NCI-H1436 treated with DMSO at 0.1 percent for 48 hours (cell line): ENCODE measurements at places on chromosomes 5 and 9.

DNA sequence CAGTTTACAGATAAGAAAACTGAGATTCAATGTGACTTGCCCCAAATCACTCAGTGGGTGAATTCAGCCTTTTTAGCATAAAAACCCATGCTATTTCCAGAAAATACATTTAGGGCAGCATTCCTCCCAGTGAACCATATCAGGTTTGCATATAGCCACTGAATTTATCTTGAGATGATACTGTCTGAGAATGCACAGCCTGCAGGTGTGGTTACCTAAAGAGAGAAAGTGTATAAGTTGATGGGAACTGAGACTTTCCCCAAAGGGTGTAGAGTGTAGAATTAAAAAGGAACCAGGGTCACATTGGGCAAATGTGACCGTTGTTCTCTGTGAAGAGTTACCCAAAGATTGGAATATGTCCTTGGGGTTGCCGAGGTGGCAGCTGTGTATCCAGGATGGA lies 100.0 kb upstream of the PIK3R1 start:
- no peak for DNase-seq

- DNase-seq: no peak
Measured at GRCh38 chr5:160071516-160071915, 47.7 kb downstream of the PWWP2A start.

GRCh38 chr9:6715755-6716643 lies 41.8 kb upstream of the KDM4C start:
- peak; percentile 29 for DNase-seq

GRCh38 chr5:123598028-123598689 lies 86.2 kb downstream of the CSNK1G3 start:
- DNase-seq: no peak

DNA sequence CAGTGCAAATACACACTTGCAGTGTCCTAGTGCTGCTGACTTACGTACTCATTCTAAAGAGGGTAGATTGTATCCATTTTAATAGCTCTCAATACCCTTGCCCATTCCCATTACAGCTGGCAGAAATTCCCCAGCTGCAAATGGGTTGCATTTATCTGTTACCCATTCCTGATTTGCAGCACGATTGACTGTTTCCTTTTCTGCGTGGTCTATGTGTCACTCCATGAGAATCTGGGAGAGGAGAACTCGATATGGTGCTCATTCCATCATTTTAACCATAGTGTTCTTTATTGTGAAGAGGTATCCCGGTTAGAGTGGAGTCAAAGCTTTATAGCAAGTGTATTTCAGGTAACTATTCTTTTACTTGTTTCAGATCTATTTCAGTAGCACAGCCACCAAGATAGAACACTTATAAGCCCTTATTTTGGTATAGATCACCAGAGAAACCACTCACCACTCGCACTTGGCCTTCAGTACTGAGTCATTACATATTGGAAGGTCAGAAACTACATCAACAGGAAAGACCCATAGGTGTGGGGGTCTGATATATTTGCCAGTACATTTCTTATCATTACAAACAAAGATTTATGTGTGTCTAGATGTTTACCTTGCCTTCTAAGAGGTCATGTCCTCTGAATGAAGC lies 139.5 kb downstream of the MUSK start:
- DNase-seq: no peak

GRCh38 chr5:78819166-78819565 lies 165.9 kb downstream of the ARSB start:
- DNase-seq: no peak

- no peak for DNase-seq
Measured at GRCh38 chr9:125495172-125496119, 211.6 kb downstream of the MAPKAP1 start.

DNA sequence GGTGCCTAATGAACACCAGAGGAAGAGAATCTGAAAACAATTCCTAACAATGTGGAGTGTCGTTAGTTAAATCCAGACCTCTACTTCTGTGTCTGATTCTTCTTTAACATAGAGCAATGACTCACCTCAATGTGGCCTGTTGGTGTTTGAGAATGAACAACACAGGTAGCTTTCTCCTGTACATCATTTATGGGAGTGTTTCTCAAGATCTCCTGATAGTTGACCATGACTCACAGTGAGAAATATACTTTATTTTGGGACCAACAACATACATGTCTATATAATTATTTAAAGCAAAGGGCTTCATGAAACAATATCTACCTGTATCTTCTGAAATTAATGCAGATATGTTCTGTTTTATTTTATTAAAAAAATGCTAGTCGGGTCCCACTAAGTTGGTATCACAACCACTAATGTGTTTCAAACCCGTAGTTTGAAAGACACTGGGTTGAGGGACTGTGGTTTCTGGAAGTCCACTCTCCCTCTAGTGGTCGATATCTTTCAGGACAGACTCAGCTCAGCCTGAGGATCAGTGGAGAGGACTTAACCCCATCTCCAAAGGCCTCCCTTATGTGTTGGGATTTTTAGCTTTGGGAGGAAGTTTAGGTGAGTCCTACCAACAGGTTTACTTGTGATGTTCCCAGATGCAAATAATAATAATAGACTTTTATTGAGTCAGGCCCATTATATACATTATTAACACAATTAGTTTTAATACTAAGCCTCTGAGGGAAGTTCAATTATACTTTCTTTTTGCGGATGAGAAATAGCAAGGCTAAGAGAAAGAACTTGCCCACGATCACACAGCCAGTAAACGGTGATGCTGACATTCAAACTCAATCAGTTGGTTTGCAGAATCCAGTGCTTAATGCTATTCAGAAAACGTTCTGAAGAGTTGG lies 70.0 kb upstream of the KLF9 start:
- no peak for DNase-seq

DNA sequence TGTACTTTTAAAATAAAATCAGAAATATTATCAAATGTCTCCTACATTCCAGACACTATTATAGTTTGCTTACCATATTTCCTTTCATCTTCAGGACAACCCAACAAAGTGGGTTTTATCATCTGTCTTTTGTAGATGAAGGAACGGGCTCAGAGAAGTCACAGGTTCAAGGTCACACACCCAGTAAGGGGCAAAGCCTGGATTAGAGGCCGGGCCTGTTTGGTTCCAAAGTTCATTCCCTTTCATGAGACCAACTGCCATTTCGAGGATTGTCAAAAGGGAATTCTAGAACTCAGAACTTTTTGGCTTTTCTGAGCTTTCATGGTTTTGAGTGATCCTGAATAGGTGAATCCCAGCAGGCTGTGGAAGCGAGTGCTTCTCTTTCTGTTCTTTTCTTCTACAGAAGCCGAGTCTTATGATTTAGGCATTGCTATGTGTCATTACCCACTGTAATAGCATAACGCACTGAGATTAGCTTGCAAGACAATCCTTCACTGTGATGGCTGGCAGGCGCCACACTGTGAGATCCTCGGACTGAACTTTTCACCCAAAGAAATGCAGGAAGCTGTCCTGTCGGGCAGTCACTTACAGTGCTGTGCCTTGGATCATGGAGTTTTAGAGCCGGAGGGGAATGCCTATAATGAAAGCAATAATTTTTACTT lies 43.8 kb upstream of the ANKH start:
- no peak for DNase-seq

DNA sequence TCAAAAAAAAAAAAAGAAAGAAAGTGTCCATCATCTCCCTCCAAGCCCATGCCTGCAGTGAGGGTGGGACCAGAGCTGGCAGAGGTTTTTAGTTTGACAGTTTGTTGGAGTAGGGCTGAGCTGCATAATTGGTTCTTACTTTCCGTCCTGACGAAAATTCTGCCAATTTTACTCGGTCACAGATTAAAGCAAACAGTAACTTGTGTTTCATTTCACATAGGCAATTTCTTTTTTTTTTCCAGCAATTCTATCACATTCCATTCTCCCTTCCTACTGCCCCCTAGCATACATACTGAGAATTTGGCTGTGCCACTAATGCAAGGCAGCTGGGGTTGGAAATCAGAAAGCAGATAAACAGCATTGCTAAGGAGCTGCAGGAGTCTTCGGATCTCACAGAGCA lies 132.4 kb downstream of the FRMD3 start:
- no peak for DNase-seq

DNA sequence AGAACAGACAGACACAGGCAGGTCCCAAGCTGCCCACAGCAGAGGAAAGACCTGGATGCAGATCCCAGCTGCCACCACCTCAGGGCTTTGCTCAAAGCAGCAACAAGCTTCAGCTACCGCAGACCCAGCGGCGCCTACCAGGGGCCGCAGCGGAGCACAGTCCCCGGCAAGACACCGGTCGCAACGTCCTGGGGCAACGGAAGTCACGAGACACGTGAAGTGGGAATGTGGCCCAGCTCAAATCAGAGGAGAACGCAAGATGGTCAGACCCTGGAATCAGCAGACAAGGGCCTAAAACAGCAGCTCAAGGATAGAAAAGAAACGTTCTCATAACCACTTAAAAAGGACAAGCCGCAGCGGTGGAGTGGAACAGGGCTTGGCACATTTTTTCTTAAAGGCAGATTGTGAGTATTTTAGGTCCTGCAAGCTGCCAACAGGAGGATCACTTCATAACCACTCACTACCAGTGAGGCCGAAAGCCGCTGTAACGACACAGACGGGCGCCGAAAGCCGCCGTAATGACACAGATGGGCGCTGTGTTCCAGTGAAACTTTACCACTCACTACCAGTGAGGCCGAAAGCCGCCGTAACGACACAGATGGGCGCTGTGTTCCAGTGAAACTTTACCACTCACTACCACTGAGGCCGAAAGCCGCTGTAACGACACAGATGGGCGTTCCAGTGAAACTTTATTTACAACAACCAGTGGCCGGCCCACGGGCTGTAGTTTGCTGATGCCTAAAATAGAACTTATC lies 21.7 kb downstream of the SLC9A3 start:
- no peak for DNase-seq

DNA sequence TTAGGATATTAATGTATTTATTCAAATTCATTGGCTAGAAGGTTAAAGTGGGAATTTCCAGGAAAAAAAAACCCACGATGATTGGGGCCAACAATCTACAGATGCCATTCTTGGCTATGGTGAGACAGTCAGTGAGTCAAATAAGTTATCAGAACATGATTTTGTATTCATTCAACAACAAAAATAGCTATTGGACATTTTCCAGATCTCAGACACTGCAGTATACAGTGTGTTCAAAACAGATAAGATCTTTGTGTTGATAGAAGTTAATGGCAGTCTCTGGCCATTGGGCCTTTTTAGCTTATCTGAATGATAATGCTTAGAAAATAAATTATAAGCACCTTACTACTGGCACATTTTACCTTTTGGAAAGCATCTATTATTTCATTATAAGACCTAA lies 547.7 kb downstream of the MAT2B start:
- DNase-seq: no peak

DNA sequence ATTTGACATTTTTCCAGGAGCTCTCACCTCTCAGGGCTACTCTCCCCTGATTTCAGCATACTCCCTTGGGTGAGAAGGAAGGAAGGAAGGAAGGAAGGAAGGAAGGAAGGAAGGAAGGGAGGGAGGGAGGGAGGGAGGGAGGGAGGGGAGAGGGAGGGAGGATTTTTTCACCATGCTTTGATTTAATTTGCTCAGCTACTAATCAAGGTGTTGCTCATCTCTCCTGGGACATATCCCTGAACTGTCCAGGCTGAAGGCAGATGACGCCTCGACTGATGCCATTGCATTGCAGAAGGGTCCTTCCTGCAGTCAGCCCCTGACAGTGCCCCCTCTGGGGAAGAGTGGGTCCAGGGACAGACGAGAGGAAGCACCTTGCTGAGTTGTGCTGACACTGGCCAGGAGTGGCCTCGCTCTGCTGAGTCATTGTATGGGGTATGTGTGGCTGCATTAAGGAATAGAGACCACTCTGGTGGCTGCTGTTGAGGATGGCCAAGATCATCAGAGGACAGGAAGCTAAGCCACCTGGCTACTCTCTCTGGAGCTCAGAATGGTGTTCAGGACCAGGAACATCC lies 43.6 kb upstream of the CRB2 start:
- no peak for DNase-seq

- DNase-seq: no peak
Measured at GRCh38 chr5:54309276-54309675, 1.1 kb downstream of the ARL15 start.

- DNase-seq: no peak
Measured at GRCh38 chr5:149443210-149443609, 64.1 kb upstream of the IL17B start.

GRCh38 chr9:133046196-133046899 lies 15.4 kb upstream of the CEL start:
- no peak for DNase-seq

- no peak for DNase-seq
Measured at GRCh38 chr9:22383718-22384117, 62.9 kb upstream of the DMRTA1 start.

DNA sequence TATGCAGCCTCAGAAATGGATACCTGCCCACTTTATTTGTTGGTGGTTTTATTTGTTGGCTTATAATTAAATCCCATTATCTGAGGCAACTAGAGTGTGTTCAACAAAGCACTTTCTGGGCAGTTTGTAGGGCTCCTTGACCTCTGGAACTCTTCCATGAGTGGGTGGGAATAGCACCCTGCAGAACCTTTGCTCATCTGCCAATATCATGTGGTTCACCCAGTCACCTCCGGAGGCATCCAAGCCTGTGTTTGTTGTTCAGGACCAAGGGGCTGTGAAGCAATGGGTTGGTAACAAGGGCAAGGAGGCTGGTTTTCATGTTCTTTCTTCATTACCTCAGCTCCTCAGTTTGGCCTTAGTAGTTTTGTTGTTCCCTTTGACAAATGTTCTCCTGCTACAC lies 314.0 kb downstream of the NDUFS4 start:
- DNase-seq: no peak

GRCh38 chr5:149040421-149040820 lies 22.4 kb downstream of the SH3TC2 start:
- no peak for DNase-seq

- no peak for DNase-seq
Measured at GRCh38 chr5:61270510-61271165, 61.4 kb upstream of the ZSWIM6 start.

GRCh38 chr9:92097997-92098482 lies 17.2 kb downstream of the SPTLC1 start:
- DNase-seq: no peak

DNA sequence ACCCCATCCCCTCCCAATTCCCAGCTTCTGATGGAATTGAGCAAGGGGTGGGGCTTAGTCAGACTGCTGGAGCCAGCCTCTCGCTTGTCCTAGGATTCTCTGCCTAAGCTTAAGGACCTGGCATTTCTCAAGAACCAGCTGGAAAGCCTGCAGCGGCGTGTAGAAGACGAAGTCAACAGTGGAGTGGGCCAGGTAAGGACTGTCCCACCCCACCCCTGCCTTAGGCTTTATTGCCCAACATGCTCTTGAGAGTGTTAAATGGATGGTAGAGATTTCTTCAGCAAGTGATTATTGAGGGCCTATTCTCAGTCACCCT lies 1.1 kb downstream of the SLC35A4 start:
- no peak for DNase-seq

- no peak for DNase-seq
Measured at GRCh38 chr5:104265531-104266140, 703.0 kb upstream of the NUDT12 start.

DNA sequence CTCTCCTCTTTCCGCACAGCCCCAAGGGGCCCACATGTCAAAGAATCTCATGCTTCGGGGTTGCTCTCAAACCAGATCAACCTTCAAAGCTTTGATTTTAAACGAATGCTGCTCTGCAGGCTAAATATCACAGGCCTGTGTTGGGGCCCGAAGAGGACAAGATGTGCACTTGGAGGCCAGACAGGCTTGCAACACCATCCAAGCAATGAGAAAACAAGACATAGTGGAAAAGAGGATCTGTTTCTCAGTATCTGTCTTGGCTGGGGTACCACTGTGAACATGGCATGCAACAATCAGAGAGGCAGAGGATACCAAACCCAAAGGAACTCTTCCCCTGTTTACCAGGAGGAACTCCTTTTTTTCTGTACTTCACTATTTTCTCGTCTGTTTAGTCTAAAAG lies 321.8 kb downstream of the SLIT3 start:
- DNase-seq: no peak
